ENCODE measurements at places on chromosomes 5 and 9.

- DNase-seq: no peak
These were observed 64.8 kb upstream of the PLCXD3 start for GRCh38 chr5:41575110-41575779.

DNA sequence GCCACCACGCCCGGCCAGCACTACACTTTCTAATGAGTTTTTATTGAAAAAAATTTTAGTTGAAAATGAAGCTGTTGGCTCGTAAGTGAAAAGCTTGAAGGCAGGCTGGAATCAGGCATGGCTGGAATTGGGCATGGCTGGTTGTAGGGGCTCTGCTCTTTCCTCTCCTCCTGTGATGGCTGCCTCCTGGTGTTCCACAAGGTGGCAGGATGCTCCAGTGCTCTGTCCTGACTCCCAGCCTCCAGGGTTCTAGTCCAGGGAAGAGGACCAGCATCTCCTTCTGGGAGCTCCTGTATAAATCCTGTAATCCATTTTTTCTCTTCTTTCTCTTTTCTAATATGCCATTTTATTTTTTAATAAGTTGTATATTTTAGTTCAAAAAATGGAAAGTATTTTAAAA, 57.2 kb upstream of the DHFR start:
- DNase-seq: no peak

DNA sequence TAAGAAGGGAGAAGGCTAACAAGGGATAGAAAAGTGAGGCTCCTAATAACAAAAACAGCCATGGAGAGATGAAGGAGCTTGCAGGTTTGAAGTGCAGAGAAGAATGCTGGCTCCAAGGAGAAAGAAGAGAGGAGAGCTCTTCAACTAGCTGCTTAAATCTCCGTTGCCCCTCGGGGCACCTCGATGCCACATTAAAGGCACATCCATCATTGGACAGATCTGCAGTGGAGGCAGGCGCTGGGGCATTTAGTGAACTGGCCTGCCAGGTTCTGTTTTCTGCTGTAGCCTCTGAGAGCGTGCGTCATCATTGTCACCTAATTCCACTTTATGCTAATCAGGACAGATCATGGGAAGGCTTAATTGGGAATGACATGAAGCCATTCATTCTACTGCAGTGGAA, 1426.2 kb upstream of the WWC1 start:
- no peak for DNase-seq

DNA sequence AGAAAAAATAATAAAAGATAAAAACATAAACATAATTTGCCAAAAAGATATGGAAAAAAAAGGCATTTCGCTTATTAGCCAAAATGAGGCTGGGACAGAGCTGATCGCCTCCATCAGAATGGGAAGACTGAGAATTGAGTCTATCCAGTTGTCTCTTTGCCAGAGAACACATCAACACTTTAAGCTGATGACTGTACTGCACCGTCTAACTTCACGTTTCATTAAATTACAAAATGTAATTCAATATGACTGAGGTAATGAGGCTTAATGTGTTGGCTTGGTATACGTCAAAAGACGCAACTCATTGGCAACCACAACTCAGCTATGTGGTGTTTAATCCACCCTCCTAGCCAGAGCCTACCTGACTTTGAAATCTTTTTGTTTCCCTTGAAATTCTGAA, 462.7 kb upstream of the CD180 start:
- no peak for DNase-seq

DNA sequence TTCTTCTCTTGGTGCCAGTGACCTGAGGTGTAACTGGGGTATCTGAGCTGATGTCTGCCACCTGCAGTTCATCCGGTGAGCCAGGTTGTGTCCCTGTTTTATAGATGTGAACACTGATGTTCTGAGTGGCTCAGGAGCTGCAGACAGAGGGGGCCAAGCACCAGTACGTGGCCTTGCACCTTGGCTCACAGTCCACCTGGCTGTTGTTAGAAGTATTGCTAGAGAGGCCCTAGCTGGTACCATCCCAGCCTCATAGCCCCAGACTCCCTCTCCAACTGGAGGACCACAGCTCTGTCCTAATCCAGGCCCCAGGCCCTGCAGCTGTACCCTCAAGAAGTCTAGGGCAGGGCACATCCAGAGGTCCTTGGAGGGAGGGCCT, 16.2 kb downstream of the PHF2 start:
- no peak for DNase-seq

- DNase-seq: no peak
These were observed 502.5 kb upstream of the ARRDC3 start for GRCh38 chr5:91885291-91886265.

- no peak for DNase-seq
These were observed 179.8 kb upstream of the ARRDC3 start for GRCh38 chr5:91562922-91563321.

DNA sequence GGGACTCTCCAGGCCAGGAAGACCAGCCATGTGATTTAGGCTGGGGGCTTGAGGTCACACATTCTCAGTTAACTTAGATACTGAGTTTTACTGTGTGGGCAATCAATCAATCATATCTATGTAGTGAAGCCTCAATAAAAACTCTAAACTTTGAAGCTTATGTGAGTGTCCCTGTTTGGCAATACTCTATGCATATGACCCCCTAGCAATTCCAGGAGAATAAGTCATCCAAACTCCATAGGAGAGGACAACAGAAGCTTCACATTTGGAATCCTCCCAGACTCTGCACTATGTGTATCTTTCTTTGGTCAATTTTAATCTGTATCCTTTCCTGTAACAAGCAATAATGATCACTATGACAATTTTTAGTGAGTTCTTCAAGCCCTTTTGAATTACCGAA, 216.8 kb upstream of the RGMB start:
- DNase-seq: no peak

- DNase-seq: no peak
These were observed 57.9 kb upstream of the CDH12 start for GRCh38 chr5:22911019-22911418.

- DNase-seq: no peak
These were observed 214.3 kb upstream of the GRIA1 start for GRCh38 chr5:153276151-153276550.

DNA sequence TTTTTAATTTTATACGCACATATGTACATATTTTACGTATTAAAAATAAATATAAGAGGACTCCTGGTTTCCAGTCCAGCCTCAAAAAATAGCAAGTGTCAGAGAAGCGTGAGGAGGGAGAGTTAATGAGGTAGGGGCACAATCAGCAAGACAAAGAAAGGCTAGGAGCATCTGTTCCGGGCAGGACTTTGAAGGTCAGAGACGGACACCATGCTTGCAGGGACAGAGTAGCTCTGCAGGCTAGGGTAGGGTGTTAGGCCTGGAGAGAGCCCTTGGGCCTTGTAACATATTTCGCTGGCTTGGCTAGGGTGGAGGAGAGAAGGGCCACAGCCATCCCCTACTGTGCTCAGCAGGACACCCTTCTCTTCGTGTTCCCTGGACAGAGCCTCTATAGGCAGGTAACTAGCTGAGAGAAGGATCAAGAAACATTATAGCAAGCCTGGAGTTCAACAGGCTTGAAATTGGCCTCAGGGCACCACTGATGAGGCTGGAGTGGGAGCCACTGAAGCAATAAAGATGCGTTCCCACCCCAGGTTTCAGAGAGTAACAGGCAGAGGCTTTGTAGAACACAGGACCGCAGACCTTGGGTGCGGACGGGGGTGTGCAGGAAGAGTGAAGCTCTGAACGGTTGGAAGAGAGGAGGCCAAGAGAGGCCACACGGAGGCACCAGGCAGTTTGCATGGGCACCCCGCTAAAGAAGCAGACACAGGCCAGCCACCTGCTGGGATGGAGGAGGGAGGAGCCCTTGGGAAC, 9.7 kb upstream of the IPPK start:
- DNase-seq: no peak

GRCh38 chr5:100772006-100772405, 131.1 kb downstream of the ST8SIA4 start:
- DNase-seq: no peak

DNA sequence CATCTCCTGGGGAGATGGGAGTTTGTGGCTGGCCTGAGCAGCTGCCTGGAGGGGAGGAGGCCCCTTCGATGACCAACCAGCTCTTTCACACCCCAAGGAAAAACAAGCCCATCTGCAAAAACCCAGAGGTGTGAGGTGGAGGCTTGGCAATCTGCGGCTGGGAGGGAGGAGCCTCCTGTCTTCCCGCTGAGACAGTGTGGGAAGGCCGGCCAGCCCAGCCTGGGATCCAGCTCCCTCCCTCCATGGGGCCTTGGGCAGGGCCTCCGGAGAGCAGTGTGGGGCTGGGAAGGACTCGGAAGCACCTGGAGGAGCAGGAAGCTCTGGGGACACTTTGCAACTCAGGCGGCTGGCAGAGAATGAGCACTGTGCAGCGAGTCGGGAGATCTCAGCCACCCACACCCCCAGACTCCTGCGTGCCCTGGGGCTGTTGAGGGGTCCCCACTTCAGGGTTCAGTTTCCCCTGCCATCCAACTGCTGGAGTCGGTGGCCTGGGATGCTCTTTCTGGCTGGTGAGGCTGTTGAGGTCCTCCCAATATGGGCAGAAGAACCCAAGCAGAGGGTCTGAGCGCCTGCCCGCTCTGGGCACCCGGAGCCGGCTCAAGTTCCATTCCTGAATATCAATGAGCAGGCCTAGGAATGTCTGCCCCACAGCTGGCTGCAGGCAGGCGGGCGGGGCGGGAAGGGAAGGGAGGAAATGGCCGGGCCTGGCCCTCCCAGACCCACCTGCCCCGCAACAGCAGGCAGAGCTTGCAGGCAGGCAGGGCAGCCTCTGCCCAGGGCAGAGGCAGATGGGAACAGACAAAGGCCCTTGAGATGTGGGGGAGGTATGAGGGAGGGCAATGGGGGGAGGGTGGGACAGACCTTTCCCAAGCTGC, 101.1 kb downstream of the FGF18 start:
- no peak for DNase-seq

GRCh38 chr5:43193181-43193893, 1.3 kb downstream of the NIM1K start:
- DNase-seq: no peak

DNA sequence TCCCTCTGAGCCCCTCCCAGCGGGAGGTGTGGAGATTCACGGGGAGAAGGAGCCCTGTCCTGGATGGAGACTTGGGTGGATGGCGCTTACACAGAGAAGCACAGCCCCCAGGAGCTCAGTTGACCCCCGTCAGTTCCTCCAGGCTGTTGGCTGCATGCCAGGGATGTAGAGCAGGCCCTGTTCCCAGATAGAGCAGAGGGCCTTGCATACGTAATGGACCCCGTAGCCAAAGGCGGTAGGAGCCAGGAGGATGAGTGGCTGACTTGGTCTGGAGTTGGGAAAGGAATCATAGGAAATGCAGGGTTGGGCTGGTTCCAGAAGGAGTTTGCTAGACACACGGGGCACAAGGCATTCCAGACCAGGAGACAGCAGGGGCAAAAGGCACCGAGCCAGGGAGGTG, 2.5 kb downstream of the PMPCA start:
- DNase-seq: no peak

- no peak for DNase-seq
These were observed 1.9 kb upstream of the SLC6A18 start for GRCh38 chr5:1223278-1223670.

GRCh38 chr9:127890053-127890452, 9.3 kb downstream of the ST6GALNAC6 start:
- no peak for DNase-seq

- DNase-seq: no peak
These were observed 306.2 kb downstream of the ARHGAP26 start for GRCh38 chr5:143076377-143076776.
